Skin of body (tissue), 3 donors: ENCODE measurements at places on chromosomes 4 and X. TPM values are rescaled to one million over a fixed set of nuclear protein-coding genes. Genes with fewer than 3 reads are reported as not detected.

GRCh38 chr4:157702831-157703230 is 470.0 kb downstream of the GASK1B start:
- no peak for DNase-seq

ZNF157 gene
- total RNA-seq, result 0.49 TPM

GRCh38 chr4:190121759-190122158 is 51.8 kb upstream of the DUX4 start:
- DNase-seq, result no peak

ABHD18 gene
- total RNA-seq, result 10.9 TPM
